ENCODE measurements at places on chromosomes 3 and 15.

- DNase-seq = no peak
These were observed 74.3 kb downstream of the CORO2B start for GRCh38 chr15:68653031-68653635.

- DNase-seq = no peak
These were observed 1.3 kb downstream of the SPSB4 start for GRCh38 chr3:141052201-141053069.

- DNase-seq = no peak
These were observed 9.6 kb upstream of the LRRFIP2 start for GRCh38 chr3:37183976-37184375.

GRCh38 chr3:549636-550035, 353.1 kb downstream of the CHL1 start:
- no peak for DNase-seq

GRCh38 chr3:138909904-138910303, 37.0 kb downstream of the FOXL2 start:
- no peak for DNase-seq

DNA sequence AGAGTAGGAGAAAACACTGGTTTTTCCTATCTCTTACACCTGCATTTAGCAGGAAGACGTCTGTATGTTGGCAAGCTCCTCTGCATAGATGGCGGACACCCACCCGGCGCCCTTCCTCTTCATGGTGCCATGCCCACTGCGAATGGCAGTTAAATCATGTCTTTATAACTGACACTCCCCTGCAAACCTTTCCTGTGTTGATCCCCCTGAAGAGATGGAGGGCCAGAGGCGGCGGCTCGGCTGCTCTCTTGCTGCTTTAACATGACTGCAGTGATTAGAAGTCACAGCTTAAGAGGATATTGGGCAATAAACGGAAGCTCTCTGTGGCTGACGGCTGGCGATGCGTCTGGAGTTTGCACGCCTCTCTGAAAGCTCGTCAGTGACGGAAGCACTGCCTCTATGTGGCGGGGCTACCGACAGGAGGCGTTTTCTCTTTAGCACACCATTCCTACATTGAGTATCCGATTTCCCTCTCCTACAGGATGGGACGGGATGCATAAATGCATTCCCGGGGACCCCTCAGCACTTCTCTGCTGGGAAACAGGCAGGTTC, 25.5 kb upstream of the SNRPA1 start:
- DNase-seq = peak; percentile 53

DNA sequence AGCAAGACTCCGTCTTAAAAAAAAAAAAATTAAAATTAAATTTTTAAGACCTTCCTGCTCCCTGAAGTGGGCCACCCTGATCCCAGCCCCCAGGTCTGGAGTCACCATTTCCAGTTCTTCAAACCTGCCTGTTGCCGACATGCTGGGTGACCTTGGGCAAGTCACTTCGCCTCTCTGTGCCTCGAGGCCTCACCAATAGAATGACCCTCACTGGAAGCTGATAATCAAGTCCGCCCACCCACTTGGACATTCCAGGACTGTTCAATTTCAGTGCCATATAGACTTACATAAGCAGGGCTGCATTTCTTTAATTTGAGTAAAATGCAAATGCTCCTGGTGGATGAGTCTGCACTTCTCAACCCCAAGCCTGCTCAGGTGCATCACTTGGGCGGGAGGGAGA, 39.3 kb upstream of the FURIN start:
- no peak for DNase-seq

DNA sequence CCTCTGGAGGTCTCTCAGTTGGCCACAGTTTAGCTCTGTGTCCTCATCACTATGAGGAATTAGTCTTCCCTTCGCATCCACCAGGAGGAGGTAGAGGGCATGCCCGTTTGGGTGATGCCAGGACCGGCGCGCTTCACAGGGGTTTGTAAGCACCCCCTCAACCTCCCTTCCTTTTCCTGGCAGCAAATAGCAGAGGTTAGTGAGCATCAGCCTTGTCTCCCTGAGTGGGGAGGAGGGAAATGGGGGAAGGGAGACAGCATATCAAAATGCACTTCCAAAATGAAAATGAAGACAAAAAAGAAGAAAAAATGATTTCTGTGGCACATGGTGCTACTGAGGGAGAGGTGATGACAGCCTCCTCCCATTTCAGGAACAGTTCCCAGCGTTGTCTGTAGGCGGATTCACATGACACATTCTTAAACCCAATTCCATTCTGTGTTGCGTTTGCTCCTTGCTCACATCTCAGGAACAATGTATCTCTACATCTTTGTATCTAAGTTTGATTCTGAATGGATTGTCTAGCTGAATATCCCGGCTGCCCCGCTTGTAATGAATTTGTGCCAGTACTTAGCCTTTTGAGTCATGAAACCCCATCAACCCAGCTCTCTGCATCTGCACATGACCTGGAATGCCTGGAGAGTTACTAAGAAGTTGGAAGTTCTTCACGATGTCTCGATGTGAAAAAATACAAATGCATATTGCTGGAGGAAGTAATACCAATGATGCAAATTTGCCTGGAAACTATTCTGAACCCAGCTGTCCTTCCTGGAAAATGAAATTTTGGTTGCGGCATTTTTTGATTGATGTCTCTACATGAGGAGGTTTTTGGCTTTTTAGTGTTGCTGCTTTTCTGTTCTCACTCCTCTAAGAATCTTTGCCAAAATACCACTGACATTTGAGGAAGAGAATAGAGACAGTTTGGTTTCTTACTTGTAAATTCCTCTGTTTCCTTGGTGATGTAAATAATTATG, 45.2 kb downstream of the TYRO3 start:
- DNase-seq = peak; percentile 46

DNA sequence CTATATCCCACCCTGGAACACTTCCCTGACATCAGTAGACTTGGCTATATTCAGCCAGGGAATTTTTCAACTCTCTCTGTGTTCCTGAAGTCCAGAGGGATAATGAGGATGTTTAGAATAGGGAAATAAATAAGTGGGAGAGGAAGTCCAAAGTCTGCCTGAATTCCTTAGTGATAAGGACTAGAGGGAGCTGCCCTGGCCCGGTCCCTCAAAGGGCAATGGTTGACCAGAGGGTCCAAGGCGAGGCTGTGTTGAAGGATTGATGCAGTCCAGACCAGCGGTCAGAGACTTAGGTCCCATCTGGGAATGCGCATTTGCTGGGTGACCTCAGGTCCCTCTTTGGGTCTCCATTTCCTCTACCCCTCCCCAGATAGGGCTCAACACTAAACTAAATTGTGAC, 7.9 kb downstream of the VIPR1 start:
- no peak for DNase-seq

- no peak for DNase-seq
These were observed 47.8 kb downstream of the OIP5 start for GRCh38 chr15:41284427-41285177.

- no peak for DNase-seq
These were observed 26.2 kb upstream of the COMMD4 start for GRCh38 chr15:75309711-75310110.

DNA sequence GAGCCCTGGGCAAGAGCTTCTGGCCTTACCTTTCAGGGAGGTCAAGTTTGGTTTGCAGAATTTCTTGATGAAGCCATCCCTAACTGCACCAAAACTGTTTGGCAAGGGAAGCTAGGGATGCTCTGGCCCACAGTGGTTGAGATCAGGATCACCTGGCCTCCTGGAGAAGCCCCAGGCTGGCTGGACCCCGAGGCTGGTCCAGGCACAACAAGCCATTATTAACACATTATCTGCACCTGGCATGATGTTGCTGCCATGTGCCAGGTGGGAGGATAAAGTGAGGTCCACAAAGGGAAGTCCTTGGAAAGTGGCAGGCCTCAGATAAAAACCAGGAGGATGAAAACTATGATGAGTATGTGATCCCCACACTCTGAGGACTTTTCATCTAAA, 35.9 kb upstream of the DUSP7 start:
- DNase-seq = no peak

DNA sequence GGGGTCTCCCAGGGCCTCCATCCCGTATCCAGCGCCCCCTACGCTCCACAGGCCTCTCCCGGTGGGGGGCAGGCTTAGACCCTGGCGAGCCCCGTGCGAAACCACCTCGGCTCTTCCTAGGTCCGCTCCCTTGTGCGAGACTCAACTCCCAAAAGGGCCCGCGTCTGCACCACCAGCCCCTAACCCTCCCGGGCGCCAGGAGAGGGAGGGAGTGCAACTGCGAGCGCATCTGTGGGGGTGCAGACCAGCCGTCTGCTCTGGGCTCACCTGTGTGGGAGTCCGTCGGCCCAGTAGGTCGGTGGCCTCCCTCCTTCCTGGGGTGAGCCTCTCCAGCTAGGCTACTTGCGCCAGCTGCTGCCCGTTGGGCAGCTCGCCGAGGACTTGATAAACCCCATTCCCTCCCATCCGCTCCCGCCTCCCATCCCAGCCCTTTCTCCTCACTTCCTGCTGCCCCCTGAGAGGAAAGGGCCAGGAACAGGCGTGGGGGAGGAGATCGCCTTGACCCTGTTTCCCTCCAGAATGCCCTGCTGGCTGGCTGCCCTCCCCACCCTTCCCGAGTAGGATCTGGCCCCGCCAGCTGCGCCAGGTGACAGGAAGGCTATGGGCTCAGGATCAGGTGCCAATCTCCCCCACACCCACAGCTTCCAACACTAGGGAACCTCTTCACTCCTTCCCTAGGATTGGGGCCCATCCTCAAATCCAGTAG, at the start of gene HYAL2:
Gene HYAL2, minus strand, starts transcription at position 360 of the 706 bp plus-strand sequence. CDS start 2,256 bp downstream, outside the sequence.
- no peak for DNase-seq

GRCh38 chr3:55882006-55882405, 394.9 kb upstream of the WNT5A start:
- DNase-seq = no peak

- DNase-seq = no peak
These were observed 67.4 kb upstream of the RPL35A start for GRCh38 chr3:197882586-197882985.

DNA sequence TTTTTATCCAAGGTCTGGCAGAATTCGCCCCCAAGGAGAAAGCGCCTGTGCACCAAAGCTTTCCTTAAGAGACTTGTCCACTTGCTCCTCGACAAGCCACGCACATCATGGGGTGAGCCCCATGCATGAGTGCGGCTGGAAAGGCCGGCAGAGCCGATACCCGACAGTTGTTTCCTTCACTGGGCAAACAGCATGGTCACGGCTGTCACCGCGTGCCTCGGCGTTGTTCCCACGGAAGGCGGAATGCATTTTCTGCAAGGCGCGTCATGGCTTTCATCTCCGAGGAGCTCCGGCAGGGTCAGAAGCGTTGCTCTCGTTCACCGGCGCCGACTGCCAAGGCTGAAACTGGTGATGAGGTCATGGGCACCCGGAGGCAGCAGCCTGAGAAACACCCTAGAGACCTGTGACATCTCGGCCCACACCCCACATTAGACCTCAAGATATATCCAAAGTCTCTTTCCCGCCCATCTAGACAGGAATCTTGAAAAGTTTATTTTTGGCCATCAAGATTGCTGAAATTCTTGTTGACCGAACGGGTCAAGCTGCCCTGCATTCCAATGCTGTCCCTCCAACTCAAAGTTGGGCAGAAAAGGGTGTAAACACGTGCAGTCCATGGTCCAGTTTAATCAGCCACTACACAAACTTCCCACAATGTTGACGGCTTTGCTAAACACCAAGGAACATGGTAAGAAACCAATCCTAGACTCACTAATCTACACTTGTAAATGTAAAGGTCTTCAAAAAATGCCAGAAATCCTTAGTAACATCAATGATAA, 604 bp upstream of the TJP1 start:
- DNase-seq = no peak

DNA sequence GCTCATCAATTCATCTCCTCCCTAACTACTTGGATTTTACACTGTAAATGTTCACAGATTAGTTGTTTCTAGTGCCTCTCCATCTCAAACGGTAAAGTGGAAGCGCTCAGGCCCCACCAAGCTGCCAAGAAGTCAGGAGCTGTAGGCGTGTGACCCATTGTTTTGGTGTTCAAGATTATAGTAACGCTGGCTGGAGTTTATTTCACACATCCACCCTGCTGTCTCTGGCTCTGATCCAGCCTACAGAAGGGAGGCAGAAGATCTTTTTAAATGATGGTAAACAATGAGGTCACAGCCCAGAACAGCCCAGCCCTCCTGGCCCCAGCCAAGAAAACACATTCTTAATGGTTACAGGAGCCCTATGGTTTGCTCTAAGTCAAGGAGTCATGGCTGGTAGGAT, 25.7 kb upstream of the GALNT15 start:
- peak; percentile 72 for DNase-seq

DNA sequence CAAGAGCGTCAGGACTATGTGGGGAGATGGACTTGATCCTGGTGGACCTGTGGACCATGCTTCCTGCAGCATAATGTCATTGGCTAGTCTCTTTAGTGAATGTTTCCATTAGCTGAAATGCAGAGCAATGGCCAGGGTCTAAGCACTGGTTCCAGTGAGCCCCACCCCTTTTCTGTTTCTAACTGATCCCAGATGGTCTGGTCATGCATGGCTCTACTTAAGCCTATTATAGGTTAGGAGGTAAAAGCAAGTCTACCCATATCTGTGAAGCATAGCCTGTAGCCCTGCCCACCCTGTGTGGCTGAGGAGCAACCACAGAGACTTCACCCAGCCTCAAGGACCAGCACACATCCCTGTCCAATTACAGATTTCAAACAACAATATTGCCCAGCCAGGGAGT, 419.2 kb downstream of the ZNF385D start:
- no peak for DNase-seq

DNA sequence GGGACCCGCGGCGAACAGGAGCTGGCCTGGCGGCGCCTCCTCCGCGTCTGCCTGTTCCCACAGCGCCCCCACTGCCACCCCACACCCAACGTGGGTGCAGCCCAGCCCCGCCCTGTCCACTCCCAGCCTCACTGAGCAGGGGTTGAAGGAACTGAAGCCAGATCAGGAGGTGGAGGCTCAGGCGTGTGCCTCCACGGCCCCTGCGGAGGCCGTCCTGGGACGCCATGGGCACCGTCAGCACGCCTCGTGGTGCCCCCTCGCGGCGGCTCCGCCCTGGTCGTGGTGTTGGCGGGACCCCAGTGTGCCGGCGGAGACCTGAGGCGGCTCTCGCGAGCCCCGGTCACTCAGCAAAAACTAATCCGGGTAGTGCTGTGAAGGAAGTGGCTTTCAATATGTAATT, 39.0 kb upstream of the PRSS50 start:
- DNase-seq = no peak

- no peak for DNase-seq
These were observed 156.0 kb upstream of the MCTP2 start for GRCh38 chr15:94075349-94075748.

DNA sequence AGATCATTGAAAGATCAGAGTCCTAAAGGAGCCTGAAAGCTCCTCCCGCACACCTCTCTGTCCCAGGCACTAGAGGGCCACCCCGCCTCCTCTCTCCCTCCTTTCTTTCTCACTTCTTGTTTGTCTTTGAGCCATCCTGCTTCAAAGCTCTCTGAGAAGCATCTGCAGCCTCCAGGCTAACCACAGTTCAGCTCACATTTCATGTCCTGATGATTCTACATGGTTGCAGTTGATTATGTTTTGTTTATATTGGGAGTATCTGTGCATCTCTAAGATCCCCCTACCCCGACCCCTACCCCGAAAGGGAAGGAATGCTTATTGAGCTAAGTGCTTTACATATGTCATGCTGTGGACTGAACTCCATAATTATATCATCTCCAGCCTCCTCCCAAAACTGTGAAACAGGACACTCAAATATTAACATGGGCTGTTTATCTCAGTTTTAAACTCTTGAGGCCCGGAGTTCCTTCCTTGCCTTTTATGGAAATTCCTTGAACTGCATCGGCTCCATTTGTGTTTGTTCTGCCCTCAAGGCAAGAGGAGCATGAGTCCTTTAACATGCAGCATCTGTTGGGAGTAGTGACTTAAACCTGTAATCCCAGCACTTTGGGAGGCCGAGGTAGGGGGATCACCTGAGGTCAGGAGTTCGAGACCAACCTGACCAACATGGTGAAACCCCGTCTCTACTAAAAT, 30.9 kb downstream of the MGLL start:
- peak; percentile 87 for DNase-seq

- DNase-seq = peak; percentile 48
These were observed 318.2 kb upstream of the TMCO5A start for GRCh38 chr15:37616215-37616614.

GRCh38 chr3:97070302-97070701, 255.9 kb downstream of the EPHA6 start:
- DNase-seq = no peak

All from fibroblast of skin of left quadriceps (primary cell).